Parietal lobe (tissue), 2 donors: ENCODE measurements at places on chromosomes 4 and X. TPM values are rescaled to one million over a fixed set of nuclear protein-coding genes. Genes with fewer than 3 reads are reported as not detected.

GALNTL6 gene
- total RNA-seq, result 16.9 TPM

GUCY1B1 gene
- total RNA-seq, result 36.9 TPM

ADH1B gene
- not detected for total RNA-seq

NAP1L5 gene
- 30.0 TPM for total RNA-seq

VAMP7 gene
- total RNA-seq, result 22.8 TPM

DCAF4L1 gene
- total RNA-seq, result 0.31 TPM
